ENCODE measurements at places on chromosomes 16 and 17.
A peak's percentile ranks its signal among the peaks of the same experiment; 100 is the strongest.

- DNase-seq: no peak
Observed at GRCh38 chr17:73320601-73321264, 8.9 kb upstream of the CDC42EP4 start.

DNA sequence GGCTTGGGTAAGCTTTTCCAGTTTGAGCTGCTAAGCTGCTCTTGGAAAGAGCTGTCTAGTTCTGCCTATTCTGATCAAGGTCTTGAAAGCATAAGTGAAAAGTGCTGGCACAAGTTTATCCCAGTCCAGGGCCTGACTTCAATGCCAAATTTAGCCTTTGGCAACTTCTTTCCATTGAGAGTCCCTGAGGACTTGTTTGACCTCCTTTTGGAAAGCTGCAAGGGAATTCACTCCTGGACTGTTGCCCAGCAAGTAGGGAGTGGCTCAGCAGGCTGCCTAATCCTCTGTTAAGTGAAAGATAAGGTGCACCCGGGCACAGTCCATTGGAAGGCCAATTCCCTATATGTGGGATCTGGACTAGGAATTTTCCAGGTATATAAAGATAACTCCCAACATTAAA is 16.0 kb upstream of the TANC2 start:
- no peak for DNase-seq

- DNase-seq: peak; percentile 36
Observed at GRCh38 chr17:33291248-33292200, 1.6 kb downstream of the ASIC2 start.

- no peak for DNase-seq
Observed at GRCh38 chr17:37507111-37507510, 17.4 kb downstream of the DUSP14 start.

DNA sequence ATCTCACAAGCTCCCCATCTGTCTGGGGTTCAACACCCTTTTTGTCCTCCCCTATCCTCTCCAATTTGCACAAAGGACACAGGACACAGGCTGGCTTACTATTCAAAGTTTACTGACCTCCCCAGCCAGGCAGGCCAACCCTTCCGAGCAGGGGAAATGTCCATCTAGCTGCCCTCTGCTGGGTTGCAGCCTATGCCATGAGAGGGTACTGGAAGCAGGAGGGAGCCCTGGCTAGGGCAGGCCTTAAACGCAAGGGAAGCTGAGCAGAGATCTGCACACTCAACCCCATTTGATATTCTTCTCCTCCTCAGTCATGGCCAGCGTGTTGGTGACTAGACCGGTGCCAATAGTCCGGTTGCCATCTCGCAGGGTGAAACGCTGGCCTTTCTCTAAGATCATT is 3.5 kb downstream of the TUFM start:
- DNase-seq: no peak

- no peak for DNase-seq
Observed at GRCh38 chr17:16178836-16179235, 36.5 kb downstream of the NCOR1 start.

GRCh38 chr17:54153423-54153822 is 330.7 kb downstream of the KIF2B start:
- DNase-seq: no peak

DNA sequence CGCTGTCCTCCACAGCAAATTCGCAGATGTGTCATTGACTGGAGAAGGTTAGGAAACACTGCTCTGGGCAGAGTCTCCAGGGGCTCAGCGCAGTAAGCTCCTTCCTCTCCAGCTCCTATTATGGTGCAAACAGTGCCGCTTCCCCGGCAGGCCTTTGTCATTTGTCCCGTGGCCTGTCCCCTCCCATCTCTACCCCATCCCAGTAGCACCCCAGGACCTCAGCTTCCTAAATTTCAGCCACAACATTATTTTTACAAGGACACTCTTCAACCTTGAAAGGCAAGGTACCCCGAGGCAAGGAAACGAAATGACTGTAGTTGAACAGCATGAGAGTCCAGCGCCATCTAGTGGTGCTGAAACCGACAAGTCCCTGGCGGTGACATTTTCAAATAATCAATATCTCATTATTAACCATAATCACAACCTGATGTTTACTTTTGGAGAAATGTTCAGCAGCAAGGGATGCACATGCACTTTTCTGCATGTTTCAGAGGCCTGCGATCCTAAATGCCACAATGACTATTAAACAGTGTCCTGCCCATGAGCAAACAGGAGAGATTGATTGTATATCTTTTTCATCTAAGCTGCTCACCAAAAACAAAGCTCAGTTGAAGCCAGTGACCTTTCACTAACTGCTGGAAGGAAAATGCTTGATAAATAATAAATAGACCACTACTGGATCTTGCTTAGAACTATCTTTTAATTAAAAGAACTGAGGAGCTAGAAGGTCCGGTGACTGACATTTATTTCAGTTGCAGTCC is 16.5 kb downstream of the MRPS23 start:
- DNase-seq: peak; percentile 86

DNA sequence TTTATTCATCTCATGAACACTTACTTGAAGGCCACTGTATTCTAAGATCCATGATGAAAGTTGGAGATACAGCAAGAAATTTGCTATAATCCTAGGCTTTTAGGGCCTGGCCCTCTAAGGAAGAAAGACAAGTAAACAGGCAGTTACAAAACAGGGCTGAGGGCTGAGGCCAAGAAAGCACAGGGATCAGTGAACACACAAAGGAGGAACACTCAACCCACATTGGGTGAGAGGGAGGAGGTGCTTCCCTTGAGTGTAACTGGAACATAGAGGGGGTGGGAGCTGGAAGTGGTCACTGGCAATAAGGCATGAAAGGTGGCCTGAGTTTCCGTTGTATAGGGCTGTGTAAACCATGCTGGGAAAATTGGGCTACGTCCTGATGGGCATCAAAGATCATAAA is 112.2 kb downstream of the ZNF18 start:
- no peak for DNase-seq

- DNase-seq: peak; percentile 74
Observed at GRCh38 chr17:44335564-44335963, 9.5 kb upstream of the GRN start.

GRCh38 chr16:55301385-55302008 is 22.5 kb upstream of the IRX6 start:
- peak; percentile 39 for DNase-seq

DNA sequence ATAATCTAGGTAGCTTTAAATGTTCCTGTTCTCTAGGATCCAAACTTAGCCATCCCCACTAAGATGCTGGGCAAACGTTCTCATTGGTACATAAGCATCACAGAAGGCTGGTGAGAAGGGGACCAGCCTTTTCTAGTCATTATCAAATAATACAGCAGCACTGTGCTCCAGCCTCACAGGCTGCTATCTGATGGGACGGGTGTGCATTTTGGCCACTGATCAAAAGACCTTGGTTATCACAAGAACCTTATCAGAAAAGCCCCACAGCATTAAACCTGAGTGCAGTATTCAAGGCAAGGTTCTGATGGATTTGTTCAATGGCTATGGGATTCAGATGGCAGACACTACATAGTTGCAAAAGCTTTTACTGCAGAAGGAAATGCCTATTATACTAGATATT is 19.1 kb upstream of the KPNB1 start:
- no peak for DNase-seq

GRCh38 chr17:20307326-20307910 is 159.9 kb downstream of the LGALS9B start:
- peak; percentile 38 for DNase-seq

DNA sequence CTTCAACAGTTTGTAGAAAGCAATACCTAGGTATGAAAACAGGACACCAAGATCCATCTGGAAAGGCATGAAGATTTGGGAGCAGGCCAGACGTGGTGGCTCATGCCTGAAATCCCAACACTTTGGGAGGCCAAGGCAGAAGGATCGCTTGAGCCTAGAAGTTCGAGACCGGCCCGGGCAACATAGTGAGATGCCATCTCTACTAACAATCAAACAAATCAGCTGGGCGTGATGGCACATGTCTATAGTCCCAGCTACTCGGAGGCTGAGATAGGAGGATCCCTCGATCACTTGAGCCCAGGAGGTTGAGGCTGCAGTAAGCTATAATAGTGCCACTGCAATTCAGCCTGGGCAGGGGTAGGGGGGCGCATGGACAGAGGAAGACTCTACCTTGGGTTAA is 20.3 kb downstream of the LITAF start:
- no peak for DNase-seq

GRCh38 chr17:40311575-40311974 is 2.6 kb downstream of the RARA start:
- DNase-seq: peak; percentile 62

DNA sequence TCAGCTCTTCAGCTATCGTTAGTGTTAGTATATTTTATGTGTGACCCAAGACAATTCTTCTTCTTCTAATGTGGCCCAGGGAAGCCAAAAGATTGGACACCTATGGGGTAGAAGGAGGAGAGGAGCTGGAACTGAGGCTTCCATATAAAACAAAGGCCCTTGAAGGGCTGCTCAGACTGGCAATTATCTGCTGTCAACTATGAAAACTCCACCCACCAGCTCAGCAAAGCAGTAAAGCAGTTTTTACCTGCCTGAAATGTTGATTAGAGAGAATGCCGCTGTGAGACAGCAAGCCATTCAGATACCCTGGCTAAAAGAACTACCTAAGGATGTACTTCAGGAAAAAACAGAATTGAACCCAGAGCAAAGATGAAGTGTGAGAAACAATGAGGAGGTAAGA is 45.9 kb upstream of the GNAO1 start:
- no peak for DNase-seq

DNA sequence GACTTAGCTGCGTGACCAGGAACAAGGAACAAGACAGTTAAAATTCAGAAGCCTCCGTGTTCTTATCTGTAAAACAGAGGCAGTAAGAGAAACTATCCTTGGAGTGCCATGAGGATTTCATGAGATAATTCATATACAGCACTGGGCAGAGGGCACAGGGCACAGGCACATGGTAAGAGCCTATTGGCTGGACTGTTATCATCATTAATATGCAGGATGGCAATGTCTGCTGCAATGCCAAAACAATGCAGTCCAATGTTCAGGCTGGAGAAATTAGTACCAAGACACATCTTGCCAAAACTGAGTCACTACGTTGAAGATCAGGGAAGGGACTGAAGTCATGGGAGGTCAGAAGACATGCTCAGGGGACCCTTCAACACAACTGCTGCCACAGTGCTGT is 13.6 kb downstream of the CDRT4 start:
- no peak for DNase-seq

DNA sequence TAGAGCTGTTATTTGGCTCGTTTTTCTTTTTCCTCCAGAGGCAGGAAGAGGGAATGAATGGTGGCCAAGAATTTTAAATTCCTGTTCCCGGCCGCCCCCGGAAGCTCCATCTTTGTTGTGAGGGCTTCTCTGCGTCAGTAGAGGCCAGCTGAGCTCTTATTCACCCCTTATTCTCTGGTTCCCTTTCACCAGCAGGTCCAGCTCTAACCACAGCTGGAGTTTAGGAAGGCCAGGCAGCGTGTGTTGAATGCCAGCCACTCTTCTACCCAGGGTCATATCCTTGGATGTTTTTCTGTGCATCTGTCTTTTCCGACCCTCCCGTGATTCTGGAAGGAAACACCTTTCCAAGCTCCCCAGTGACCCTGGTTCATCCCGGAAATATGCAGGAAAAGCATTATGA is 570.5 kb downstream of the WWOX start:
- no peak for DNase-seq

DNA sequence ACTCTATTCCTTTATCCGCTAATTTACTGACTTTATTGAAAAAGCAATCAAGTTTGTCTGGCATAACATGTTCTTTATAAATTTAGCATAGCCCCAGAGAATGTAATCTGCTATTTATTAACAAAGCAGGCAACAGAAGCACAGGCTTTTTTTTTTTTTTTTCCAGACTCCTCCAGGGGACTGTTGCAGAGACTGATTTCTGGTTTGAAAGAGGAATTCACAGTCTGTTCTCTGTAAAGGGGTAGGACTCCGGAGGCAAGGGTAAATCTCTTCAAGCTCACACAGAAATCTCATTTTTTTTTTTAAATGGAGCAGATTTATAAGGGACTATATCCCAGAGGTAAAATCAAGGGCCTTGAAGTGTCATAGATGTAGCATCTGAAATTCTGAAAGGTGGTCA is 1386.5 kb upstream of the CDH8 start:
- DNase-seq: no peak

- no peak for DNase-seq
Observed at GRCh38 chr17:19975601-19976000, 2.0 kb downstream of the AKAP10 start.

GRCh38 chr16:86877108-86877507 is 298.8 kb downstream of the FOXL1 start:
- DNase-seq: no peak

DNA sequence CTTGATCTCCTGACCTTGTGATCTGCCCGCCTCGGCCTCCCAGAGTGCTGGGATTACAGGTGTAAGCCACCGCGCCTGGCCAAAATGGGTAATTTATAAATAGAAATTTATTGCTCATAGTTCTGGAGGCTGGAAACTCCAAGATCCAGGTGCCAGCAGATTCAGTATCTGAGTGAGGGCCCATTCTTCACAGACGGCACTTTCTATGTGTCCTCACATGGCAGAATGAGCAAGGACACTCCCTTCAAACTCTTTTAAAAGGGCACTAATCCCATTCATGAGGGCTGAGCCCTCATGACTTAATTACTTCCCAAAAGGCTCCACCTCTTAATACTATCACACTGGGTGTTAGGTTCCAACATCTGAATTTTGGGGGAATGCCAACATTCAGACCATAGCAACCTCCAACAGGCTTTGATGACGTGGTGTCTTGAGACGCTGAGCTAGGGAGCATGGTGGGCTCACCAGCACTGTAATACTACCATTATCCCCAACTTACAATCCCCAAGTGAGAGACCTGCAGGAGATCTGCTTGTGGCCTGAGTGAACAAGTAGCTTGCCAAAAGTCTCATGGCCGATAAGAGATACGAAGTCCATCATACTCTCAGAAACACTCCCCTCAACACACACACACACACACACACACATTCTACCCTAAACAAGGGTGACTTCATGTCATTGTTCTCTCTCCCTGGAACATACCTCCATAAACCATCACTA is 8.5 kb downstream of the CMTM4 start:
- no peak for DNase-seq

DNA sequence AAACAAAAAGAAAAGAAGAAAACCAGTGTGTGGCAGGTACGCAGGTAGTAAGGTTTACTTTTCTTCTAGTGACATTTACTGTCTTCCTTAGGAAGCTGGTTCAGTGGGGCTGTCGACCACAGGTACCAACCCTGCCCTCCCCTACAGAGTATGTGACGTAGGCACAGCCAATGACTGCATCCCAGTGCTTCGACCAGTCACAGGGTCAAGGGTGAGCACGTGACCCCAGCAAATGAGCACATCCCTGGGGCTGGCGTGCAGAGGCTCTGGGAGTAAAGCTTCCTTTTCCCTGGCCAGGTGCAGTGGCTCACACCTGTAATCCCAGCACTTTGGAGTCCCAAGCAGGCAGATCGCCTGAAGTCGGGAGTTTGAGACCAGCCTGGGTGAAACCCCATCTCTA is 38.9 kb upstream of the PLCG2 start:
- DNase-seq: no peak

- no peak for DNase-seq
Observed at GRCh38 chr17:17388657-17389496, 85.7 kb downstream of the NT5M start.

DNA sequence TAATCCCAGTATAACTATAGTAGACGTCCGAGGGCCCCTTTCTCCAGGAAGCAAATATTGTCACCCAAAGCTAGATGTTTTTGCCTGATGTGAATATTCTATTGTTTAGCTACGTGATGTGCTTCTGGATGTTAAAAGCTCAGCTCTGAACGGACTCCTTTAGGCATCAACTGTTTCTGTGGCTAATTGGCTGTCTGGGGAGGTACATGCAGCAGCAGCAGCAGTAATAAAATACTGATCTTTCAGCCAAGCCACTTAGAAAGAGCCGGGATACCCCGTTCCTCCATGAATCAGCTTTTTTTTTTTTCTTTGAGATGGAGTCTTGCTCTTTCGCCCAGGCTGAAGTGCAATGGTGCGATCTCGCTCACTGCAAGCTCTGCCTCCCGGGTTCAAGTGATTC is 43.0 kb downstream of the TRARG1 start:
- no peak for DNase-seq
